Lower lobe of right lung (tissue), 2 donors: ENCODE measurements at places on chromosomes 2 and 18. TPM values are rescaled to one million over a fixed set of nuclear protein-coding genes. Genes with fewer than 3 reads are reported as not detected.

Gene PSMD14
- 33.5 TPM for total RNA-seq

Gene SERPINB12
- total RNA-seq: not detected

Gene CWC22
- 17.5 TPM for total RNA-seq

Gene FAM237A
- total RNA-seq: not detected

Gene PRSS56
- not detected for total RNA-seq

Gene LOXL3
- total RNA-seq: 12.1 TPM

Gene GRB14
- total RNA-seq: 4.6 TPM

Gene GTF2A1L
- total RNA-seq: not detected

Gene KIF1A
- 0.24 TPM for total RNA-seq

Gene DNAH7
- 9.2 TPM for total RNA-seq

Gene ZNF24
- total RNA-seq: 51.8 TPM

Gene TEKT4
- 3.4 TPM for total RNA-seq

Gene CD8B2
- 0.21 TPM for total RNA-seq

GRCh38 chr2:51297488-51297887, 265.6 kb upstream of the NRXN1 start:
- no peaks in the 10 kb centered on the region for H3K27me3 ChIP-seq
- H3K27ac ChIP-seq: no peak overlapping the region
- H3K4me1 ChIP-seq: no peaks in the 10 kb centered on the region
- no peaks in the 10 kb centered on the region for H3K36me3 ChIP-seq
- no peak for DNase-seq

DNA sequence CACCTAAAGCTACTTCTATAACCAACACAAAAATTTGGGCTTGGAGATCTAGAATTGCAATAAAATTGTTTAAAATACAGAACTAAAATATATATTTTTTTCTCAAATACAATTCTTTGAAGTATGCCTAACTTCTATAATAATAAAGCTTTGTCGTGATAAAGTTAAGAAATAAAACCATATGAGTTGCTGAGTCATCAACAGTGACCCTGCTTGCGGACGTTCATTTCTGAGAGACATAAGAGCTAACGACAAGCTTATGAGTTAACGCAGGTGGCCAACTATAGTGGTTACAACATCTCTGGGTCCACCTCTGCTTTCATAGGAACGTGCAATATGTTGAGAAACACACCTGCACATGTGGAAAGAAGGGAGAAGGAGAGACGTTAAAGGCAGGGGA, 407.1 kb upstream of the SLC14A2 start:
- H3K36me3 ChIP-seq: no peaks in the 10 kb centered on the region
- H3K27ac ChIP-seq: no peak overlapping the region
- H3K4me3 ChIP-seq: no peak overlapping the region
- no peak for DNase-seq

GRCh38 chr2:70123829-70124116, 36.5 kb downstream of the PCBP1 start:
- H3K27me3 ChIP-seq: no peaks in the 10 kb centered on the region
- no peak for DNase-seq
- peak overlapping the region; percentile 65 for H3K4me3 ChIP-seq
- peak overlapping the region; percentile 97 for H3K27ac ChIP-seq
- peaks cover 49% of the 10 kb centered on the region for H3K4me1 ChIP-seq
- no peaks in the 10 kb centered on the region for H3K36me3 ChIP-seq

GRCh38 chr18:51196811-51197660, 445 bp downstream of the MEX3C start:
- H3K27me3 ChIP-seq: no peaks in the 10 kb centered on the region
- peak overlapping the region; percentile 90 for H3K27ac ChIP-seq
- H3K36me3 ChIP-seq: no peaks in the 10 kb centered on the region
- no peak for DNase-seq
- H3K4me3 ChIP-seq: peak overlapping the region; percentile 81

GRCh38 chr2:121239969-121240368, 45.0 kb downstream of the TFCP2L1 start:
- H3K4me3 ChIP-seq: no peak overlapping the region
- H3K27me3 ChIP-seq: no peaks in the 10 kb centered on the region
- no peak overlapping the region for H3K27ac ChIP-seq
- H3K36me3 ChIP-seq: peaks cover 17% of the 10 kb centered on the region
- no peak for DNase-seq

DNA sequence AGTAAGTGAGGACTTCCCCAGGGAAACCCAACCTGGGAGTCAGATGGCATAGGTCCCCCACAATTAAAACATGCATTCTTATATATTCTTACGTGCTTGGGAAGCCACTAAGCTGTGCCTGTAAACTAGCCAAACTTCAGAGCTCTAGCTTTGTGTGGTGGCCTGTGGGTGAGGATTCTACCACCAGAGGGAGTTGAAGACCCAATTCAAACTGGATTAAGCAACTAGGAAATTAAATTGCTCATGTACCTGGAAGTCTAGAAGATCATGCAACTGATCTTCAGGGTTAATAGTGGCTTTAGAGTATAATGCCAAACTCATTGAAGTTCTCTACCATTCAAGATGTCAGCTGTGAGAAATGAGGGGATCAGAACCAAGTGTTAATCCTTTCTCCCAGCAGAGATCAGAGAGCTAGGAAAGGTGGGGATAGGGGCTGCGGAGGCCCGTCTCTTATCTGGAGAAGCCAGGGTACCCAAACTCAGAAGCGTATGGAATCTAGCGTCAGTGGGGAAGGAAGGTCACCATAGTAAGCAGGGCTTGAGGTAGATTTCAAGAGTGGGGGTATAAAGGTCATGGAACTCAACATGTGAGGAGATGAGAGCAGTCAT, 53.2 kb upstream of the CCDC85A start:
- no peaks in the 10 kb centered on the region for H3K4me1 ChIP-seq
- no peak overlapping the region for H3K4me3 ChIP-seq
- no peak overlapping the region for H3K27ac ChIP-seq
- H3K27me3 ChIP-seq: no peaks in the 10 kb centered on the region

DNA sequence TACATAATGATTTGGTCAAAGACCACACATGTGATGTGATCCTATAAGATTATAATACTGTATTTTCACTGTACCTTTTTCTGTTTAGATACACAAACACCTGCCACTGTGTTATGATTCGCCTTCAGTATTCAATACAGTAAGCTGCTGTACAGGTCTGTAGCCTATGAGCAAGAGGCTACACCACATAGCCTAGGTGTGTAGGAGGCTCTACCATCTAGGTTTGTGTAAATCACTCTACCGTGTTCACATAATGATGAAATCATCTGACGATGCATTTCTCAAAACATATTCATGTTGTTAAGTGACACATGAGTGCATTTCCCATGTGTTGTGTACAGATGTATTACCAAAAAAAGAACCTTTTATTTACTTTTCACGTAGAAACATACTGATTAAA, 74.5 kb downstream of the USP40 start:
- H3K4me1 ChIP-seq: no peaks in the 10 kb centered on the region
- peaks cover 83% of the 10 kb centered on the region for H3K36me3 ChIP-seq
- DNase-seq: no peak
- no peaks in the 10 kb centered on the region for H3K27me3 ChIP-seq

DNA sequence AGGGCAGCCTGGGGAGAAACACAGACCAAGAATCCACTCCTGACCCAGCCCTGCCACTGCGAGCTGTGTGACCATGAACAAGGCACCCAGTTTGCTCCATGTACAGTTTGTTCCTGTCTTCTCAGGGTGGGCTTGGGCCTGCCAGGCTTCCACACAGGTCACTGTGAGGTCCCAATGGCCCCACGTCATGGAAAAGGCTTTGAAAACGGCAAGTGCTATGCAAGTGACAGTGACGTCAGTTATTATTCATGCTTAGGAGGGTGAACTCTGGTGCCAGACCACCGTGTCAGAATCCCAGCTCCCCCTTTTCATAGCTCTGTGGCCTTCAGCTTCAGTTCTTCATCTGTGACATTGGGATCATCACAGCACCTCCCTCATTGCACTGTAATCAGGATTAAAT, 87.1 kb downstream of the TNS1 start:
- H3K4me3 ChIP-seq: no peak overlapping the region
- peak overlapping the region; percentile 84 for H3K27ac ChIP-seq
- DNase-seq: no peak
- H3K27me3 ChIP-seq: no peaks in the 10 kb centered on the region
- H3K36me3 ChIP-seq: peaks cover 47% of the 10 kb centered on the region

DNA sequence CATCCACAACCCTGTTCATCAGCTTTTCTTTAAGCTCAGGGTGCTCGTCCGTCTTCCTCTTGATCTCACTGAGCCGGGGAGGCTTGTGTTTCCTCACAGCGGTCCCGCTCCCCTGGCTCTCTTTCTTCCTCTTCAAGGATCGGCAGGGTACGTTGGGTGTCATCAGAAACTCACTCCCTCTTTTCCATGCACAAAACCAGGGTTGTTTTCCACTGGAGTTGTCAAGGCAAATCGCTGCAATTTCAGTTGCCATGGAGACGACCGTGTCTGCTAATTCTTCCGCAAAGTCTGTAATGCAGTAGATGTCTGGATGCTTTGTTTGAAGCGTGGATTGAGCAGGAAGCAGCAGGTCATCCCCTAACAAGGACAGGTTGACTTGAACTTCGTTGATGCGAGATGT, 146.4 kb downstream of the DAW1 start:
- DNase-seq: no peak
- no peak overlapping the region for H3K27ac ChIP-seq
- no peaks in the 10 kb centered on the region for H3K27me3 ChIP-seq
- no peaks in the 10 kb centered on the region for H3K4me1 ChIP-seq
- no peak overlapping the region for H3K4me3 ChIP-seq

GRCh38 chr2:42638080-42638784, 69.8 kb downstream of the MTA3 start:
- H3K27ac ChIP-seq: no peak overlapping the region
- H3K4me3 ChIP-seq: no peak overlapping the region
- no peaks in the 10 kb centered on the region for H3K36me3 ChIP-seq
- no peaks in the 10 kb centered on the region for H3K4me1 ChIP-seq
- no peak for DNase-seq
- no peaks in the 10 kb centered on the region for H3K27me3 ChIP-seq

GRCh38 chr18:13455960-13456481, 237.5 kb downstream of the LDLRAD4 start:
- no peaks in the 10 kb centered on the region for H3K27me3 ChIP-seq
- no peaks in the 10 kb centered on the region for H3K36me3 ChIP-seq

GRCh38 chr2:132991471-132992045, 321.6 kb upstream of the LYPD1 start:
- no peak for DNase-seq
- H3K27ac ChIP-seq: no peak overlapping the region
- no peaks in the 10 kb centered on the region for H3K4me1 ChIP-seq
- no peaks in the 10 kb centered on the region for H3K27me3 ChIP-seq
- H3K4me3 ChIP-seq: no peak overlapping the region

- H3K27ac ChIP-seq: no peak overlapping the region
- H3K27me3 ChIP-seq: no peaks in the 10 kb centered on the region
- no peak overlapping the region for H3K4me3 ChIP-seq
- H3K36me3 ChIP-seq: no peaks in the 10 kb centered on the region
- no peak for DNase-seq
These were observed 27.1 kb downstream of the DAPL1 start for GRCh38 chr2:158822193-158822592.

- peak overlapping the region; percentile 80 for H3K27ac ChIP-seq
- H3K36me3 ChIP-seq: no peaks in the 10 kb centered on the region
- DNase-seq: no peak
- no peak overlapping the region for H3K4me3 ChIP-seq
- H3K4me1 ChIP-seq: peaks cover 30% of the 10 kb centered on the region
- no peaks in the 10 kb centered on the region for H3K27me3 ChIP-seq
These were observed 114.3 kb upstream of the PPP1CB start for GRCh38 chr2:28637066-28638047.

GRCh38 chr18:67969458-67969857, 452.9 kb upstream of the DSEL start:
- no peak overlapping the region for H3K27ac ChIP-seq
- no peak overlapping the region for H3K4me3 ChIP-seq
- no peaks in the 10 kb centered on the region for H3K4me1 ChIP-seq
- H3K36me3 ChIP-seq: no peaks in the 10 kb centered on the region
- no peak for DNase-seq

GRCh38 chr18:6728809-6729246, 688 bp upstream of the ARHGAP28 start:
- H3K27ac ChIP-seq: peak overlapping the region; percentile 64
- no peak for DNase-seq

DNA sequence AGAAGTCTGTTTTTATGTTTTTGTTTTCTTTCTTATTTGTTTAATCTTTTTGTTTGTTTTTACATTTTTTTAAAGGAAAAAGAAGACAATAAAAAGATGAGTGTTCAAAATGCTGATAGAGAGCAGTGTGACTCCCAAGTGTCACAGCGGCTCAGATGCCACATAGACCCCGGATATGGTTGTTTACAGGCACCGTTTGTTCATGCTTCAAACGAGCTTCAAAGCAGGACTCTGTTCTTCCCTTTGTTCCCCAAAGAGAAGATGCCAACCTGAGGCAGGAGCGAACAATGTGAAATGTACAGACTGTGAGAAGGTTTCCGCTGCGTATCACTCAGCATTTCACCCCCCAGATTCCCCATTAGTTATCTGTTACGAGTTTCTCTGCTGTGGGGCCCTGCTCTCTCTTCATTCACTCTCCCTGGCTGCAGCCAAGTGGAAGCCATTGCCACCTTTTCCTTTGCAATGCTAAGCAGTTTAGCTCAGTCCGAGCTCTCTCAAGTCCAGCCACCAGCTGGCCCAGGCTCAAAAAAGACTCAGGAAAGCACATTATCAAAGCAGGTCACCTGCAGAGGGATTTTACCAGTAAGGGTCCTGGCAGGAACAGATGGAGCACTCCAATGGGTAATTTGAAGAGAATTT, 36.4 kb upstream of the PHLPP1 start:
- no peak overlapping the region for H3K4me3 ChIP-seq

GRCh38 chr18:21459706-21460286, 140.7 kb downstream of the ESCO1 start:
- no peaks in the 10 kb centered on the region for H3K4me1 ChIP-seq
- no peak overlapping the region for H3K4me3 ChIP-seq
- H3K36me3 ChIP-seq: no peaks in the 10 kb centered on the region

GRCh38 chr2:16507655-16508489, 157.8 kb downstream of the CYRIA start:
- peaks cover 49% of the 10 kb centered on the region for H3K27me3 ChIP-seq
- H3K27ac ChIP-seq: no peak overlapping the region
- DNase-seq: peak; percentile 57
- no peaks in the 10 kb centered on the region for H3K36me3 ChIP-seq

DNA sequence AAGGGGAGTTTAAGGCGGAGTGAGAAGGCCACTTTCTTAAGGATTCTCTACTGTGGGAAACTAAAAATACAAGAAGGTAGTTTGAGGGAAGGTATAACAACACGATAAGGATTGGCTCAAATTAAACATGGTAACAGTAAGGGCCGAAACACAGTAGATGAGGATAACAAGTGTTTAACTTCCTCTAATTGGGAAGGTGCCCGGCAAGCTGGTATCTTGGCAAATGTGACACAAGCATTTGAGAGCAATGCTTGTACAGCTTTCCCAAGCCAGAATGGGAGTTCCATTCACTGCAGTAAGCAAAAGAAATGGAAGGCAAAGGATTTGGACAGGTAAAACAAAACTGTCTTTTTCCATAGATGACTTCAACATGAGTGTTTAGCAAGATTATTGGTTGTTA, 19.8 kb downstream of the USP40 start:
- no peaks in the 10 kb centered on the region for H3K27me3 ChIP-seq
- no peaks in the 10 kb centered on the region for H3K4me1 ChIP-seq
- DNase-seq: no peak
- no peak overlapping the region for H3K27ac ChIP-seq

GRCh38 chr2:218713922-218714321, 3.3 kb downstream of the TTLL4 start:
- no peaks in the 10 kb centered on the region for H3K27me3 ChIP-seq
- no peak overlapping the region for H3K27ac ChIP-seq
- H3K36me3 ChIP-seq: peaks cover 9% of the 10 kb centered on the region
